ENCODE measurements at places on chromosomes 4 and X. TPM values are rescaled to one million over a fixed set of nuclear protein-coding genes. Genes with fewer than 3 reads are reported as not detected.

DNA sequence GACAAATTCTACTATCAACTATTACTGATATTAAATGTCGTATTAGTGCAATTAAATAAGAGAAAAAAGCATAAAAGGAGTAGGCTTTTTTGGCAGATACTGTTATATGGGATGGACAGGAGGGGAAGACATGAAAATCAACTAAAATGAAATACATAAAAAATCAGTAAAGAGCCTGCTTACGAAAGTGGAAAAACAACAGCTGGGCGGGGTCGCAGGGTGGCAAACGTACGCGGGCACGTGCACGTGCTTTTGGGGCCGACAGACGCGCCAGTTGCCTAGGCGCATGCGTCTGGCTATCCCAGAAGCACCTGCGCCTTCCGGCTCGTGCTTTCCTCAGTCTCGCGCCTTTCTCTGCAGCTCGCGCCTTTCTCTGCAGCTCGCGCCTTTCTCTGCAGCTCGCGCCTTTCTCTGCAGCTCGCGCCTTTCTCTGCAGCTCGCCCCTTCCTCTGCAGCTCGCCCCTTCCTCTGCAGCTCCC lies at the start of gene YY2:
YY2 (plus strand) TSS at position 51 of the 479 bp plus-strand sequence. CDS start 498 bp downstream, outside the sequence.
- H3K4me3 ChIP-seq: no peak within 1 kb of the TSS
- no peak for DNase-seq
- peaks cover 9% of the 10 kb centered on the region for H3K36me3 ChIP-seq
- no peaks in the 10 kb centered on the region for H3K4me1 ChIP-seq

DNA sequence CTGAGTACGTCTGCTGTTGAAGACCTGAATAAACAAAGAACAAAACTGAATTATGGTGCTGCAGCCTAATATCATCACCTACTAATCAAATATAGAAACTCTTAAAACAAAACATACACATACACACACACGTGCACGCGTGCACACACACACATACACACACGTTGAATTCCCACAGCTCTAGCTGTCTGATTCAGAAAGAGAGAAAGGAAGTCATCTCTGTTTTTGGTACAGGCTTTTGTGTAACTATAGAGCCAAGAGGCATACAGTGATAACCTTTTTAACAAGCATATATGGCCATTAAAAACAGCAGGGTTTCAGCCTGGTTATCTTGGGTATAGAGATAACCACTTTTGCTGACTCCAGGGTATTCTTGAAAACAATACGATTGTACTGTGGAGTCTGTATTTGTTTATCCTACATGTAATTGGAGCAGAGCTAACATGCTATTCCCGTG lies 823.2 kb downstream of the CCSER1 start:
- no peak overlapping the region for H3K27ac ChIP-seq
- H3K36me3 ChIP-seq: no peaks in the 10 kb centered on the region
- no peaks in the 10 kb centered on the region for H3K27me3 ChIP-seq

- peaks cover 6% of the 10 kb centered on the region for H3K27me3 ChIP-seq
- H3K27ac ChIP-seq: no peak overlapping the region
- H3K4me3 ChIP-seq: no peak overlapping the region
- H3K4me1 ChIP-seq: no peaks in the 10 kb centered on the region
Measured at GRCh38 chr4:119314356-119314755, 7.6 kb downstream of the FABP2 start.

DNA sequence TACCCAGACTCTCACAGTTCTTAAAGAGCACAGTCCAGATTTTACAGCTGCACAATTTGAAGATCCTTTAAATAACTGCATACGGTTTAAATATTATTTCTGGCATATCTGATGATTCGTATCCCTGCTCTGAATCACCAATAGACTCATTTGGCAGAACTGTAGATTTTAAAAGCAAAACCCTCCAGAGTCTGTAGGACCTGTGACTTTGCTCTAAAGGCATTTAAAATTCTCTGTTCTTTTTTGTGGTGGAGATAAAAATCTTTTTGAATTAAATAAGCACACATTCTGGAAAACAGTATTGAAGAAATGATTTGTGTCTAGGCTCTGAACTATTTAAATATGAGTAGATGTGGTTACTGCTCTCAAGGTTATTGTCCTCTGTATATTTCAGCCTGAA lies 246.2 kb upstream of the PITX2 start:
- H3K27ac ChIP-seq: no peak overlapping the region
- H3K4me3 ChIP-seq: no peak overlapping the region
- H3K27me3 ChIP-seq: no peaks in the 10 kb centered on the region
- DNase-seq: no peak
- H3K36me3 ChIP-seq: no peaks in the 10 kb centered on the region

GRCh38 chrX:24285082-24285481 lies 28.8 kb downstream of the SUPT20HL2 start:
- H3K27me3 ChIP-seq: peaks cover 7% of the 10 kb centered on the region
- H3K4me3 ChIP-seq: no peak overlapping the region
- H3K27ac ChIP-seq: no peak overlapping the region
- no peaks in the 10 kb centered on the region for H3K36me3 ChIP-seq
- no peak for DNase-seq
- H3K4me1 ChIP-seq: peaks cover 2% of the 10 kb centered on the region

DNA sequence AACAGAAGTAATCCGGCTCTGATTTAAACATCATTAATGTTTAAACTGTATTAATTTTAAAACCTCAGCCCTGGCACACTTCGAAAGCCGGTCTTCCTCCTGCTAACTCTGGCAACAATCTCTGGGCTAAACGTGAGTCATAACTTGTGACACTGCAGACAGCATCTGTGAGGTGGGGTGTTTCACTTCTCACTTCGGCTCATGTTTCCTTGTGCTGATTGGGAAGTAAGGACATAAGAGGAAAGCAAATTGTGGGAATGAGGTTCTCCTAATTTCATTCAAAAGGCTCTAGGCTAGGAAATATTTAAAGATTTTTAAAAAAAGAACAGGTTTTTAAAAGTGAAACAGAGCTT lies 139.9 kb upstream of the USP9X start:
- no peaks in the 10 kb centered on the region for H3K4me1 ChIP-seq
- H3K36me3 ChIP-seq: no peaks in the 10 kb centered on the region
- no peak for DNase-seq
- no peaks in the 10 kb centered on the region for H3K27me3 ChIP-seq
- H3K27ac ChIP-seq: no peak overlapping the region

- no peak for DNase-seq
- H3K27me3 ChIP-seq: peaks cover 4% of the 10 kb centered on the region
- no peaks in the 10 kb centered on the region for H3K4me1 ChIP-seq
- no peak overlapping the region for H3K4me3 ChIP-seq
- no peaks in the 10 kb centered on the region for H3K36me3 ChIP-seq
- H3K27ac ChIP-seq: no peak overlapping the region
Measured at GRCh38 chr4:108917255-108917654, 154.4 kb upstream of the ETNPPL start.

DNA sequence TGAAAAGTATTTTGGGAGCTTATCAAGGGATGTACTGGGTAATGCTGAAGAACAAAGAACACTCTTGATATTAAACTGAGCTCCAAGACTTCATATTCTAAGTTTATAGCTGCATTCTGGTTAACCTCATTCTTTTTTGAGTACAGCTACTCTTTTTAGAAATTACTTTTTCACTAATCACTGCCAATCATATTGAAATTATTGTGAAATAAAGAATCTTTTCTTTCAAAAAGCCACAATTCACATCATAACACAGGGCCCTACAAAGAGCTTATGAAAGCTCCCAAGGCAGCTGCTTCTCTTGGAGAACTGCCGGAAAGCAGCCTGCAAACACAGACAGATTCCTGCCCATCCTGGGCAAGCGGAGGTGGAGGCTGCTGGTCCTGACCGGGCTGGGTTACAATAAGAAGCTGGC lies 121.4 kb downstream of the RNF150 start:
- DNase-seq: no peak
- H3K36me3 ChIP-seq: no peaks in the 10 kb centered on the region
- no peak overlapping the region for H3K4me3 ChIP-seq
- no peaks in the 10 kb centered on the region for H3K4me1 ChIP-seq
- H3K27ac ChIP-seq: no peak overlapping the region

GRCh38 chrX:20681683-20682082 lies 415.0 kb upstream of the RPS6KA3 start:
- H3K4me3 ChIP-seq: no peak overlapping the region
- H3K27me3 ChIP-seq: no peaks in the 10 kb centered on the region
- no peaks in the 10 kb centered on the region for H3K36me3 ChIP-seq
- DNase-seq: no peak

The PPM1K gene
- 63.7 TPM for total RNA-seq

The EPGN gene
- total RNA-seq: not detected

The MMRN1 gene
- total RNA-seq: 0.10 TPM

The TMPRSS11B gene
- not detected for total RNA-seq

Data from activated CD4-positive, alpha-beta memory T cell treated with anti-CD3 and anti-CD28 coated beads for 36 hours (primary cell).